ENCODE measurements at places on chromosomes 1 and 21.

DNA sequence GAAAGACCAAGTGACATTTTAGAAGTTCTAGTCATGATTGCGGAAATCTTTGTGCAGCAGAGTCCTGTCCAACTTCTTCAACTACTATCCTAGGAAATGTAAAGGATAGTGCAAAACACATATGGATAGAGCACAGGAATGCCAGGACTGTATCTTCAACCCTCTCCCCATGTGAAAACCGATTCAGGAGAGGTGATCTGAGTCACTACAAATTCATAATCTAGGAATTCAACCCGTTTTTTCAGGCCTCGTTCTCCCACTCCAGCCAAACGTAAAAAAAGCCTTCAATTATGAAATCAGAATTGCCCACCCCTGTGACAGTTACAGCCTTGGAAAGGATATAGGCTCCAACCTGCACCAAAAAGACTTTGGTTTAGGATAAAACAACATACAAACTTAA is 52.9 kb upstream of the RGS1 start:
- no peak for DNase-seq

DNA sequence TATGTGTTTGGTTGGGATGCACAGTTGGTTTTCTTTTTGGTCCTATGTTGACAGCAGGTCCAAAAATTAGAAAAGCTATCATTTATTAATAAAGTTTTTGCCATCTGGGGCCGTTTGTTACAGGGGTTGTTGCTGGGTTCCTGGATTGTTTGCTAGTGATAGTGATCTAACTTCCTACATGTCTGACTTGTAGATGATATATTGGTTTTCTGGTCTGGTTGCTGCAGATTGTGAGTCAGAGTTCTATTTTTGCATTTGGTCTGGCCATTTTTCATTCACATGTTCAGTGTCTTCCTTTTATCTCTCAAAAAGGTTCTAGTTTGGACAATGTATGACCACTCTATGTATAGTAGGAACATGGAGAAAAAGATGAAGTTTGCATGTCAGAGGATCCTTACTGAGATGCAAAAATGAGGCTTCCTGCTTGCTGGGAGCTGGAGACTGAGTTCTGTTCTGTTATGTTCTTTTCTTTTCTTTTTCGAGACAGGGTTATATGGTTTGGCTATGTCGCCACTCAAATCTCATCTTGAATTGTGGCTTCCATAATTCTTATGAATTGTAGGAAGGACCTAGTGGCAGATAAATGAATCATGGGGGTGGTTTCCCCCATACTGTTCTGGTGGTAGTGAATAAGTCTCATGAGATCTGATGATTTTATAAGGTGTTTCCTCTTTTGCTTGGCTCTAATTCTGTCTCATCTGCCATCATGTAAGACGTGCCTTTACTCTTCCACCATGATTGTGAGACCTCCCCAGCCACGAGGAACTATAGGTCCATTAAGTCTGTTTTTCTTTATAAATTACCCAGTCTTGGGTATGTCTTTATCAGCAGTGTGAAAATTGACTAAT is 4.2 kb upstream of the NVL start:
- no peak for DNase-seq

GRCh38 chr1:175146529-175147213 is 45.9 kb downstream of the KIAA0040 start:
- DNase-seq, result peak; percentile 41

GRCh38 chr1:119141020-119141424 is 569 bp upstream of the WARS2 start:
- peak; percentile 31 for DNase-seq

- no peak for DNase-seq
Observed at GRCh38 chr21:32580949-32581348, 4.4 kb downstream of the TCP10L start.

DNA sequence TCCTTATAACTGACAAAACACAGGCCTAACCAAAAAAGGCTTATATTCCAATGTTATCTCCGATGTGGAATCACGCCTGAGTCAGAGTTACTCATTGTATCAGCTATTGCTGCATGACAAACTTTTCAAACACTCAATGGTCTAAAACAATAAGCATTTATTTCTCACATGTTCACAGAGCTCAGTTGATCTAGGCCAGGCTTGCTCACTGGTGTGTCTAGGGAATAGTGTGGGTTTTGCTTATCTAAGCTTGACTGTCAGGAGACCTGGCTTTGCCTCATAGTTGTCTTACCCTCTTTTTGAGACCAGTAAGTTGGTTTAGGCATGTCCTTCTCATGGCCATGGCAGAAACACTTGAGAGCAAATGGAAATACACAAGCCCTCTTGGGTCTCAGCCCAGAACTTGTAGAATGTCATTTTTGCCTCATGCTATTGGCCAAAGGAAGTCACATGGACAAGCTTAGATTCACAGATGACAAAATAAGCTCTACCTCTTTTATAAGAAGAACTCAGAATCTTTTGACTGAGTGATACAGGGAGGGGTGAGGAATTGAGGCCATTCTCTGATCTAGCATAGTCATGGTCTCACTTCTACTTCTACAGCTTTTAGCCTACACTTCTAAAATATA is 130.8 kb downstream of the HMCN1 start:
- DNase-seq, result no peak

DNA sequence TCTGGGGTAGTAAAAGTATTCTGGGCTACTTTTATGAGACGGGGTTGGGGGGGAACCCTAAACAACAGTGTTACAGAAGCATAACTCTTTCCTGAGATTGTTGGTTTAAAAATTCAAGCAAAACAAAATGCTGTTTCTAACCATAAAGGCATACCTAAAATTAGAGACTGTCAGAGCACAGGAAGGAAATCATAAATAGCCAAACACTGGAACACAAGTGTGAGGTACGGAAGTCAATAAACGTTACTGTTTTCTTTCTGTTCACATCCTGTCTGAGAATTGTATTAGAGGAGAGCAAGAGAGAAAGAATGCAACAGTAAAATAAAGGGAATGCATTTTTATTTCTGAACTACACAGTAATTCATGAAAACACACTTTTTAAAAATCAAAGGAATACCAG is 42.8 kb upstream of the IL12RB2 start:
- DNase-seq, result no peak

DNA sequence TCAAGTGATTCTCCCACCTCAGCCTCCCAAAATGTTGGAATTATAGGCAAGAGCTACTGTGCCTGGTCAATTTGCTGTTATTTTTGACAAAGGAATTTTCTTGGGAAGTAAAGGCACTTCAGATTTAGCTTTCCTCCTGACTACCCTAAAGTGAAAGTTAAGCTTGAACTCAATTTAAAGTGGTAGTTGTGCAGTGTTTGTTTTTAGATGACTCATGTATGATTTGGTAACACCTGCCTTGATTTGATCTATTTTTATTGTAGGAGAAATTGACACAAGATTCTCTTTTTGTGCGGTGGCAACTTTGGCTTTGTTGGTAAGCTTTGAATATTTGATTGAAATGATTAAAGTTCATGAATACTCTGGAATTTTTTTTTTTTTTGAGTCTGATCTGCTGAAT is 5.0 kb downstream of the RABGGTB start:
- no peak for DNase-seq

DNA sequence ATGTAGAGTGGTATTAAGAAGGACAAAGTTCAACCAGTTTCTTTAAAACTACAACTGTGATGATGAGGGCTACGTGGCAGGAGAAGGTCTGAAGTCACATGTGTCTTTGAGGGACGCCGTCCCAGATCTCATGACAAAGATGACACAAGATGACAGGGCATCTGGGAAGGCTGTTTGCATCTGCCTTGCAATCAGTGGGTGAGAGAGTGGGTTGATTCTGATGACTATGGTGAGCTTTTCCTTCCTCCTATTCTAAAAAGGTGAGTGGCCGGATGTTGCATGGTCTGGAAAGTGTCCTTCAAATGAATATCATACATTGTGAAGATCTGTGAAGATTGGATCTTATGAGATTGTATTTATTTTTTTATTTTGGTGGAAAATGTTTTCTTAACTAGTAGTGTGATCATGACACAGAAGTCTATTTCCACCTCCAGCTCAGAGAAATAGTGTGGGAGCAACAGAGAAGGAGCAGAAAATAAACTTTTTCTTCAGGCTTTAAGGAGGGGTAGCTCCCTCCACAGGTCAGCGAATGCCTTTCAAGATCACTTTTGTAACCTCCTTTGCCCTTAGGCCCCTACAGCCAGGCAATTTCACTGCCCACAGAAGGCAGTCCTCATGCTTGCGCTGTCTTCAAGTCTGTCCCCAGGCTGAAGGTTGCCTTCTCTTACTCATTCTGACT is 76.0 kb upstream of the ATF3 start:
- DNase-seq, result no peak

DNA sequence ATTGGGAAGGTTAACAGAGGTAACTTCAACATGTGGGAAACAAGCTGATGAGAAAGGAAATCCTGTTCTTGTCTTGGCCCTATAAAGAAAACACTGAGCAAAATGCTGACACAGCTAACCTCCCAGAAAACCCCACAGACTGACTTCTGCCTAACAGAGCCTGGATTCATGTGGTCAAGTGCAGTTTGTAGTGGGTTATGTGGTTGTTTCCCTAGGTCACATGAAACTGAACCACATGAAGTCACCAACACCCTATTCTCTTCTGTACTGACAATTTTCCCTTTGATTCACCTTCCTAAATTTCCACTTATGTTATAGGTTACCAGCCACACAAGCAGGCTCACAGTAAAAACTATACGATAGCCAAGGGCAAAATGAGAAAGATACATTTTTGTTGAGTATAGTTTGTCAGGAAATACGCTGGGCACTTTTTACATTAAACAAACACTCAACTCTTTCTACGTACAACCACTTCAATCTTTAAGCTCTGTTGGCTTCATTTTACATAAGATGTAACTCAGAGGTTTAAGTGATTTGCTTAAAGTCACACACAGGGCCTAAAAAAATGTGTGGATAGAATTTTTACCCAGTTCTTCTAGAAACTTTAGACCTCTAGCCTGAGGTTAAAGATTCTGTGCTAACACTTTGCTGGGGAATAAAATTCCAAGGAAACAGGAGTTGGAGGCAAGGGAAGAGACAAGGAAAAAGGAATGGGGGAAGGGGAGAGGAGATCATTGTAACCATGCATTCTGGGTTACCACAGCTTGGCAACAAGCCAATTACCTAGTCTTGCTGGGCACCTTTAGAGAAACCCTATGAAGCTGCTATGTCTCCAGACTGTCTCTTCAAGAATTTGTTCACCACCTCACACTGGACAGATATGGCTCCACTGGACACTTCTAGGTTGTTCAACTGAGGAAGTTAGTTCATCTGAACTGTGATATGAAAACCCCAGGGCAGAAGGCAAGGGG is 601.6 kb upstream of the USP24 start:
- DNase-seq, result no peak

- no peak for DNase-seq
Observed at GRCh38 chr1:65425697-65426096, 5.2 kb downstream of the LEPR start.

GRCh38 chr1:237018896-237019295 is 14.7 kb upstream of the MT1HL1 start:
- DNase-seq, result no peak

GRCh38 chr1:1543706-1544099 is 3.3 kb upstream of the TMEM240 start:
- no peak for DNase-seq

DNA sequence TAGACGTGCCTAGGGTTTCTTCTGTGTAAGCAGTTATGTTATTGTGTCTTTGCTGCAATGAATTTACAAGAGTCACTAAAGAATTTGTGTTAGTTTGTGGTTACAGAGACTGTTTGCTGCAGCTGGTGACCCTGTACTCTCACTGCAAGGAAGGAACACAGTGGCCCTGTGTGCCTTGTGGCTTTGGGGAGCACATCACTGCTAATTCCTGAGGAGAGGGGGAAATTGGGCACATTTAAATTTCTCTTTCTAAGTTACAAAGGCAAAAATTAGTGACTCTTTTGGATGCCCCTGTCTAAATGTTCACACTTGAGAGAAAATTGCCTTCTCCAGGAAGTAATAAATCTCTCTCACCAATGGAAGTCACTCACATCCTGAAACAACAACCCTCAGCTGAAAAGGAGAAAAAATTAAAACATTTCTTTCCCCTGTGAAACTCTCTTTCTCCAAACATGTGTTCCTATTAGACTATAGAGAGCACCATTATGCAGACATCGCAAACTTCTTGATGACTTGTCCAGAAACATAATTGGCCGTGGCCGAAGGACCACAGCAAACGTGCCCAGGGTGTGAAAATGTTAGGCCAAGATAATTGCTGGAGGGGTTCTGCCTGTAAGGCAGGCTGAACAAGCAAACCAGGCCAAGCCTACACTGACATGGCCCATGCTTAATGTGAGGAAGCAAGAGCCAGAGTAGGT is 32.3 kb upstream of the SPAG17 start:
- DNase-seq, result no peak

- no peak for DNase-seq
Observed at GRCh38 chr1:232985882-232986526, 35.6 kb downstream of the NTPCR start.

DNA sequence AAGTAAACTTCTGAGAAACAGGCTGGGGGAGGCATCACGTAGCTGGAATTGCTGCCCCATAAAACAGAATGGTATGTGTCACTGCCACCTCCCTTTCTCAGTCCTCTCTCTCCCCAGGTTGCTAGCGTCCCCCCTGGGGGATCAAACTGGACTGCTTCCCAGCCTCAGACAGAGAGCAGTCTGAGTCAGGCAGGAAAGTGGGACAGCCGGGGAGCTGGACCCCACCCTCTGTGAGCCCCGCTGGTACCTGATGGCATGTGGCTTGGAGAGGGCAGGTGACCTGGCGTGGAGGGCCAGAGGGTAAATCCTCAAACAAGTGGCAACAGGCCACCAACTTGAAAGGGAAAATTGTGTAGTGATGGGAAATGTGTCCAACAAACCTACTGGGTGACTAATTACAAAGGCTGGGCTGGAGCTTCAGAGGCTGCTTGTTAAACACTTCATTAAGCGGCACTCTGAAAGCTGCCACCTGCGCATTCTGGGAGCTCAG is 1.0 kb upstream of the SFN start:
- DNase-seq, result peak; percentile 48

- no peak for DNase-seq
Observed at GRCh38 chr1:62514746-62515423, 78.0 kb downstream of the USP1 start.

DNA sequence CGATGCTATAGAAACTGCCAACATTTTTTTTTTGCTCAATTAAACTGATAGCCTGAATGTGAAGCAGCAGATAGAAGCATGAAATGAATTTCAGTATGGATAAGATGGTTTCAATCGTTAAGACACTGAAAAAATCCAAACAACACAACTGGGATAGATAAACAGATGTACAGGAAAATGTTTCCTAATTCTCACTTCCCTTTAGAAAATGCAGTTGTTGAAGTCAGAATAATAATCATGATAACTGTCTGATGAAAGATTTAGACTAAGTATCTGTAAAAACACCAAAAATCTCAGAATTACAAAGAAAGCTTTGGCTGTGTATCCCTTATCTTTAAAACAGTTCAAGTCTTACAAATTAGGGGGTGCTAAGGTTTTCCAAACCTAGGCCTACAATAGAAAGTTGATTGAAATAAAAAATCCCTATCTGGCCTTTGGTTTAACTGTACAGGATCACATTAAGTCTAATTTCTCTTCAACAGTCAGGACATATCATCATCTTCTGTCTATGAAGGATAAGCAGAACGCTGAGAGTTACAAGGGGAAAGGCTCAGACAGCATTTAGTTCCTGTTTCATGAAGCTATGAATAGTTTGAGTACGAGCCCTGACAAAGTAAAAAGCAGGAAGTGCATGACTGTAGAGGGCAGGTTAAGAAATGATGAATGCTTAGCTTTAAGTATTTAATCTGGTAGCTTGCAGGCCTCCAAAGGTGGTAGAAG is 203.2 kb downstream of the APP start:
- no peak for DNase-seq

GRCh38 chr1:924656-925560 is 1.2 kb downstream of the SAMD11 start:
- no peak for DNase-seq

- DNase-seq, result no peak
Observed at GRCh38 chr1:222769971-222770620, 33.1 kb downstream of the FAM177B start.

- no peak for DNase-seq
Observed at GRCh38 chr1:27150641-27151040, 4.3 kb downstream of the SLC9A1 start.

Data from NCI-H1436 (cell line).